ENCODE measurements at places on chromosomes 13 and 19.
A peak's percentile ranks its signal among the peaks of the same experiment; 100 is the strongest.

DNA sequence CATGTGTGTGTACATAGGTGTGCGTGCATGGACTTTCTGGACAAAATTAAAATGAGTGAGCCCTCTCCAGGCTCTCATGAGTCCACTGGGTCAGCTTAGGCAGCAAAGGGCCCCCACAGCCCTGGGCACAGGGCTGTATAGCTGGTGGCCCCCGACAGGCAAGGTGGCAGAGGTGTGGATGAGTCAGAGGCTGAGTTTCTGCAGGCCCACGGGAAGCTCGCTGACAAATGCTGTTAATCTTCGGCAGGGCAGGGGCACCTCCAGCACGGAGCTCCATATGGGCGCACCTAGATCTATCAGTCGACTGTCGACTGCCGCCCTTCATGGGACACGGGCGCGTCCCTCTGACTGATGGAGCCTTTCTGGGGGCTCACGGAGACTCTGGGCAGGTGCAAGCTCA, 181.1 kb downstream of the URI1 start:
- no peak for DNase-seq

- peak; percentile 22 for DNase-seq
Observed at GRCh38 chr19:4523306-4524110, 5.2 kb upstream of the PLIN4 start.

- no peak for DNase-seq
Observed at GRCh38 chr13:103291798-103292572, 225.8 kb upstream of the SLC10A2 start.

DNA sequence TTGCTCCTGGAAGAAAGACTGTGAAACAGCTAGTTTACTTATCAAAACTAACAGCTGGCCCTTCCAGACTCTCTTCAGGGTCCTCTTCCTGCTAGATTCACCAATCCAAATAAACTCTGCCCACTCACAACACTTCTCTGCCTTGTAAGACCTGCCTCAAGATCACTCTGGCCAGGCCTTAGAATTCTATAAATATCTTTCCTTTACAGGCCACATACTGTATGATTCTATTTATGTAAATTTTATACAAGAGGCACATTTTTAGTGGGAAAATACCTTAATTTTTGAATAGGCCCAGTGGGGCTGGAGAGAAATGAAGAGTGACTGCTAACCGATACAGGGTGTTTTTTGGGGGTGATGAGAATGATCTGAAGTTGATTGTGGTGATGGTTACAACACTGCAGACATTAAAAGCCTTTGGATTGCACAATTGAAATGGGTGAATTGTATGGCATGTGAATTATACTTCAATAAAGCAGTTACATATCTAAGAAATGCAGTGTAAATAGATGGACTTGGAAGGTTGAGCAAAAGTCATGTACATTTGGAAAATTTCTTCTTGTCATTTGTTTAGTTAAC, 141.8 kb downstream of the GPC5 start:
- DNase-seq: no peak

DNA sequence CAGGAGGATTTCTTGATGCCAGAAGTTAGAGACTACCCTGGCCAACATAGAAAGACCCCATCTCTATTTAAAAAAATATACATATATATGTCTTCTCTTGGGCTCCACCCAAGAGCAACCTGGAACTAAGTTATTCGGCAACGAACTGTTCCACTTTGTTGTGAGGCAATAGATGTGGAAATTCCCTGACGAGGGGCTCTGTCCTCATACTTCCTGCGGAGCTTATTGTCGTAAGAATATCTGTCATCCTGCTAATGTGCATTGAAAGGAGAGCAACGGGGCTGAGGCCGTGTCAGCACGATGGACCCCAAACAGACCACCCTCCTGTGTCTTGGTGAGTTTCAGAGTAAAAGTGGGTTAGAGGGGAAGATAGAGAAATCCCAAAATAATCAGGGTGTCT, at the start of gene FCAR:
TSS of gene FCAR (plus strand) at position 246 of the 400 bp plus-strand sequence. CDS start at position 301, 55 bp downstream.
- no peak for DNase-seq

- DNase-seq: no peak
Observed at GRCh38 chr19:41525989-41526388, 50.0 kb upstream of the CEACAM21 start.

- DNase-seq: no peak
Observed at GRCh38 chr13:28355046-28355821, 139.7 kb downstream of the FLT1 start.

GRCh38 chr13:65011378-65011777, 2218.8 kb downstream of the PCDH9 start:
- DNase-seq: no peak

- DNase-seq: no peak
Observed at GRCh38 chr13:28455580-28456194, 39.2 kb downstream of the FLT1 start.

- DNase-seq: no peak
Observed at GRCh38 chr13:107043021-107043956, 475.4 kb upstream of the ARGLU1 start.

DNA sequence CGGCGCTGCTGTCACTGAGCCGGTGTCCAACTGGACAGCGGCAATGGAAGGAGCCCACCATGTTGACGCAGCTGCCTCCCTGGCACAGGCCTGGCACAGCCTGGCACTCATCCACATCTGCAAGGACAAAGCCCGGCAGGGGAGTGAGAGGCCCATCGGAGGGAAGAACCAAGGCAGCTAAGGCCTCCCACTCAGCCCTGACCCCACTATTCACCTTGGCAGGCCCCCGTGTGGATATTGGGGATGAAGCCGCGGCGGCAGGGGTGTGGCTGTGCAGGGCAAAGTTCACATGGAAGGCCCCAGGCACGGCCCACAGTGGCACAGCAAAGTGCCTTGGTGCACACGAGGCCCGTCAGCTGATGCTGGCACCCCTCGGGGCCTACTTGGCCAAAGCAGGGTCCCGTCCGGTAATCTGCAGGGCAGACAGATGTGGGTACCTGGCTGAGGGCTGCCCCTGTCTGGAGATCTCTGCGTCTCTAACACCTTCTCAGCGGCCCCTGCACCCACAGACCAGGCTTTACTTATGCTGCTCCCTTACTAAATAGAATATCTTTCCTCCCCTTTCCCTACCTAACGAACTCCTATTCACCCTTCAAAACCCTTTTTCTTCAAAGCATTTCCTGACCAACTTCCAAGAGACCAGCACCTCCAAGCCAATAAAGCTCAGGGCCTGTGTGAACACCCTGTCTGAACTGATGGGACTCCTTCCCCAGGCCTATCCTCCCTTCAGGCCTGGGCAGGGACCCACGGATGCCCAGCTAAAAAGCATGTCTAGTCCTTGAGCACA, 7.5 kb downstream of the FBN3 start:
- DNase-seq: peak; percentile 22

DNA sequence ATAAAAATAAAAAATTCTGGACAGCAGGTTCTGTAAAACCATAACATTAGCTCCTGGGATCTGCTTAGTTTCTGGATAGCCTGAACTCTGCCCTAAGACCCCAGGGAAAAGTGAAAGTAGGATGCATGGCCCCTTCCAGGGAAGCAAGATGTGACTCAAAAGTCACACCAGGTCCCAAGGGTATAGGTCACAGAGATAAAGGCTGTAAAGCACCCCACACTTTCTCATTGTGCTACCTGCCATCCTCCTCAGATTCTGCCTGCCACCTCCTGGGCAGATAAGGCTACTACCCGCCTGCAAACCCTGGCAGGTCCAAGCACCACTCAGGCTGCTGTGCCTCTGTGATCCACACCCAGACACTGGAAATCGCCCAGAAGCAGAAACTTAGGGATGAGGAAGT, 20.6 kb downstream of the FFAR2 start:
- DNase-seq: no peak

- DNase-seq: no peak
Observed at GRCh38 chr19:1252821-1253513, 4.6 kb downstream of the MIDN start.

- no peak for DNase-seq
Observed at GRCh38 chr13:40549500-40550094, 116.8 kb downstream of the FOXO1 start.

DNA sequence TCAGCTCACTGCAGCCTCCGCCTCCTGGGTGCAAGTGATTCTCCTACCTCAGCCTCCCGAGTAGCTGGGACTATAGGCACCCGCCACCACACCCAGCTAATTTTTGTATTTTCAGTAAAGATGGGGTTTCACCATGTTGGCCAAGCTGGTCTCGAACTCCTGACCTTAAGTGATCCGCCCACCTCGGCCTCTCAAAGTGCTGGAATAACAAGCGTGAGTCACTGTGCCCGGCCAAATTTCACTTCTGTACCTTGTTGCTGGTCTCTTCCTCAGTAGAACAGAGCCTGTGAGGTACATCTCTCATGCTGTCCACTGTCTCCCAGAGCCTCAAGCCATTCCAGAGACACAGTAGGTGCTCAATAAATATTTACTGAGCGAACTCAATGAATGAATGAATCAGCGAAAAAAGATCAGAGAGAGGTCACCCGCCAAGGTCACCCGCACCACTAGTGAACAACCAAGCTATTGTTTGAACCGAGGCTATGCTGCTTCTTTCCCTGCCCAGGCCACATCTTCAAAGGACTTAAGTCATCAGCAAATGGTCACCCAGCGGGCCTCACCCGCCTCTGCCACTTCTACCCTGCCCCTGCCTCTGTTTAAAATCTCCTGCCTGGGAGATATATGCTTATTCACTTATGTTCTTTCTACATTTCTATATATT, 9.3 kb downstream of the TMEM143 start:
- no peak for DNase-seq

GRCh38 chr13:99686157-99686572, 184.9 kb downstream of the TM9SF2 start:
- no peak for DNase-seq

- no peak for DNase-seq
Observed at GRCh38 chr13:36919171-36919832, 736 bp downstream of the SMAD9 start.

GRCh38 chr19:44745341-44745831, 3.1 kb upstream of the BCL3 start:
- no peak for DNase-seq

DNA sequence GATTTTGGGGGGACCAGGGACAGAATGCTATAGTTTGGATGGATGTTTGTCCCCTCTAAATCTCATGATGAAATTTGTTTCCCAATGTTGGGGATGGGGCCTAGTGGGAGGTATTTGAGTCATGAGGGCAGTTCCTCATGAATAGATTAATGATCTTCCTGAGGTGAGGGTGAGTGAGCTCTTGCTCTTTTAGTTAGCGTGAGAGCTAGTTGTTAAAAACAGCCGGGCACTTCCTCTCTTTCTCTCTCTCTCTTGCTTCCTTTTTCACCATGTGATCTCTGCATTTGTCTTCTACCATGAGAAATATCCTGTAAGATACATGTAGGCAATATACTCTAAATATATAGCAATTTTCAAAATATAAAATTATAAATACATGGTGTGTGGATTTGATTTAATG, 290.8 kb upstream of the PCDH9 start:
- no peak for DNase-seq

- no peak for DNase-seq
Observed at GRCh38 chr13:19185086-19185864, 3.7 kb upstream of the TUBA3C start.

- no peak for DNase-seq
Observed at GRCh38 chr13:90918536-90918935, 429.0 kb upstream of the MIR17HG start.

DNA sequence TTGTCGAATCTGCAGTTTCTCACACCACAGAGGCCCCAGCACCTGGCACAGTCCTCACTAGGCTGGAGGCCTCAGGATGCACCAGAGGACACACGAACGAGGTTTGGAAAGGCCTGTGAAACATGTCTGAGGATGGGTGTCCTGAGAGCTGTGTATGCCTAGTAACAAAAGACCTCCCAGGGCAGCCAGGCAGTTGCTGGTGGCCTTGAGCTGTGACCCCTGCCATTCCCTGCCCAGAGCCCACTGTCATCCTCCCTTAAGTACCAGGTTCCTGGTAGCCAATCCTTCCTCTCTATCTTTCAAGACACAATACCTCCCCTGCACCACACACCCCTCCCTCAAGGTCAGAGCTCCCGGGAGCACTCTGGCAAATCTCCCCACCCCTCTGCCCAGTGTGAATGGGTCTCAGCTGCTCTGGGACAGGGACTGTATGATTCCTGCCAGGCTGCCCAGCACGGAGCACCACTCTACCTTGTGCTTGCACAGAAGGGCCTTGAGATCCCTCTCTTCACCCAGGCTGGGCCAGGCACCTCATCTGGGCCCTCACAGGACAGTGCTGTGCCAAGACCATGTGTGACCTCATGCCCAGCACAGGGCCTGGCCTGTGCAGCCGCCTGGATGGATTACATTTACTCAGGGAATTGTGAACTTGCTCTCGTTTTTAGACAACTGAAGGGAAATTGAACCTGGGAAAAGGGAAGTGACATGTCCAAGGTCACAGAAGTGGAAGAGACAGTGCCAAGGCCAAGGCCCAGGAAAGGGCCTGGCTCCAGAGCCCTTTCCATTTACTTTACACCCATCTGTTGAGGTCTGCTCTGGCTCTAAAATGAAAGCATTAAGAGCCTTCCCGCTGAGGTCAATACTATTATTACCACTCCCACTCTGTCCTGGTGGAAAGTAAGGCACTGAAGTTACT, 2.2 kb downstream of the ZNF787 start:
- DNase-seq: no peak

GRCh38 chr19:40763963-40764362, 11.4 kb upstream of the MIA start:
- no peak for DNase-seq

DNA sequence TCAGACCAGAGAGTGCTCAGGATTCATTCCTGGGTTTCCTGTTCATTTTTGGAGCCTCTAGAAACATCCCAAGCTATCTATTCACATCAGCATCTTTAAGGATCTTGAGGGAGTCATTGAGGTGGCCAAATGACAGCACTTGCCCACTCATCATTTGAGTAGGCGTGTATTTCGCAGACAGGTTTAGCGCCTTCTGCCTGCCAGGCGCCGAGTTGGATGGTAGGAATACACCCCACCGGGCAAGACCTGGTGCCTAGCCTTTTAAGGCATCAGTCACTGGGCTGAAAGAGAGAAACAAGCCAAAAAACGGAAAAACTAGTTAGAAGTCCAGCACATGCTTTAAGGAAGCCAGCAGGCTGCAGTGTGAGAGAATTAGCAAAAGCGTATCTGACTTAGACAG, 33.8 kb downstream of the PEX11G start:
- no peak for DNase-seq

- DNase-seq: no peak
Observed at GRCh38 chr19:40314656-40315055, 29.5 kb upstream of the AKT2 start.

- no peak for DNase-seq
Observed at GRCh38 chr19:18298601-18299000, 17.2 kb upstream of the JUND start.

- DNase-seq: peak; percentile 77
Observed at GRCh38 chr13:36163809-36164308, 32.7 kb upstream of the DCLK1 start.

- no peak for DNase-seq
Observed at GRCh38 chr13:77325371-77325980, 1.4 kb downstream of the MYCBP2 start.

DNA sequence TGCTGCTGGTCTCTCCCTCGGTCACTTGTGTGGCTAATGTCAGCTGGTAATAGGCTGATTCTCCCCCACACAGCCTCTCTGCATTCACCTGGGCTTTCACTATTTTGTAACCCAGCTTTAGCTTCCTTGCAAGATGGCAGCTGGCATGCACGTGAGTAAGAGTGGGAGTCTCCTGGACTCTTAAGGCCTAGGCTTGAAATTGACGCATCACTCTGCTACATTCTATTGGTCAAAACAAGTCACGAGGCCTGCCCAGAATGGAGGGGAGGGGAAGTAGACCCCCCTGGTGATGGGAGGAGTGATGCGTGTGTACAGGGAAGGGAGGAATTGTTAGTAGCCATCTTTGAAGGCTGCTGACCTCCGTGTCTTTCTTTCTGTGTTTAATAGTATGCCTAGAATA, 24.9 kb upstream of the PNMA8B start:
- DNase-seq: no peak
